ENCODE measurements at places on chromosomes 3 and 15.

- no peak for DNase-seq
These were observed 1.1 kb upstream of the VIPR1 start for GRCh38 chr3:42501321-42501680.

DNA sequence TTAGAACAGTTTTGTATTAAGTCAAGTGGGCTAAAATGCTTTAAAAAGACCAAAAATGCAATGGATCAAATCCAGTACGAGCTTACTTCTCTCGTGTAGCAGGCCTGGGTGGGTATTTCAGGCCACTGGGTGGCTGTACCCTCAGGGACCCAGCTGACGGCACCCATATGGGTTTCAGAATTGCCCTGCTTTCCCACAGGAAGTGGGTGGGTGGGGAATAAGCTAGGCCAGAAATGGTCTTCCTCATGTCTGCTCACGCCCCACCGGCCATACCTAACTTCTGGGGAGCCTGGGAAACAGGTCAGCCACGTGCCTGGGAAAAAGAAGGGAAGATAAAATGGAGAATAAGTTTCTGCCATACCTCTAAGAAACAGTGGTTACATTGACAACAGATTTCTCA, 20.3 kb downstream of the GPR160 start:
- no peak for DNase-seq

DNA sequence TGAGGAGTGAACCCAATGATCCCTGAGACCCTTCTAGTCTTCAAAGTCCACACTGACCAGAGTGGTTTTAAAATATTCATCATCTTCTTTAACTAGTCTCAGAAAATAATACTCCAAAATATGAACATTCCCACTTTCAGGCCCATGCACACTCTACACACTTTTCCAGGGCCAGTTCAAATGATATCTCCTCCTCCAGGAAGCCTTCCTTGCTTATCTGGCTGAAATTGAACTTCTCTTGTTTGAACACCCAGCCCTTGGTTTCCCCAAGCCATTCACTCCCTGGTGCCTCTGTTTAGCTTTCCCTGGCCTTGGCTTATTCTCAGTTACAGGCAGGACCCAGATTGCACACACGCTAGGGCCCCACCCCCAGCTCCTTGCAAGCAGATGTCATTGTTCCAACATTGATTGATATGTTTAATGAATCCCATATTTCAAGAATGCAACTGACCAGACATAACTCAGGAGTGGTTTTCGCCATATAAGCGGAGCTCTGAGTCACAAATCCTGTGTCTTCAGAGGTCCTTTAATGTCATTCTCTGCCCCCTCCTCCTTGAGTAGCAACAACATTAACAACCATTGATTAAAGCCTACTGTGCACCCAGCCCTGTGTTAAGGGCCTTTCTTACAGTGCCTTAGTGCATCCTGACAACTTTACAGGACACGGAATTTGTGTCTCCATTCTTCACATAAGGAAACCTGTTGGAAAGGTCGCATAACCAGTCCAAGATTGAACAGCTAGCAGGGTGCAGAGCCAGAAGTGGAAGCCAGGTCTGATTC, 2.1 kb downstream of the ITGA11 start:
- DNase-seq: no peak

- DNase-seq: no peak
These were observed 253 bp downstream of the IFT80 start for GRCh38 chr3:160398820-160399124.

- no peak for DNase-seq
These were observed 523.1 kb downstream of the ROBO2 start for GRCh38 chr3:77563012-77563411.
